Progenitor cell of endocrine pancreas (in vitro differentiated cells): ENCODE measurements at places on chromosomes 1 and 21.

DNA sequence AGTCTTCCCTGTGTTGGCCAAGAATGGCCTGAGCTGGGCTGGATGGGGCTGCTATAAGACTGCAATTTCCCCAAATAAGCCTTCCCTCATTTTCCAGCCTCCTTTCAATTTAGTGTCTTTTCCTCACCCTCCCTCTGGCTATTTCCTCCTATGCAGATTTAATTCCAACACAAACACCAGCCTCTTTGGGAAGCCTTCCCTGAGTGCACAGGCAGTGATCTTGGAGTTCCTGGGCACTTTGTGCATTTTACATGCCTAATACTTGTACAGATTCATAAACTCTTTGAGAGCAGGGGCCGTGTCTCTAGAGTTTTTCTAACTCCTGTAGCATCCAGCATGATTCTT is 91.1 kb upstream of the TLR5 start:
- no peak overlapping the region for H3K27ac ChIP-seq
- DNase-seq: no peak
- peaks cover 2% of the 10 kb centered on the region for H3K4me1 ChIP-seq
- no peak overlapping the region for H3K4me3 ChIP-seq
- peaks cover 21% of the 10 kb centered on the region for H3K27me3 ChIP-seq

GRCh38 chr21:26123012-26123411 is 47.6 kb downstream of the APP start:
- H3K4me3 ChIP-seq: no peak overlapping the region
- H3K36me3 ChIP-seq: peaks cover 2% of the 10 kb centered on the region
- DNase-seq: no peak
- H3K27ac ChIP-seq: no peak overlapping the region

- H3K4me3 ChIP-seq: no peak overlapping the region
- no peak for DNase-seq
- peaks cover 9% of the 10 kb centered on the region for H3K4me1 ChIP-seq
- no peak overlapping the region for H3K27ac ChIP-seq
- peaks cover 3% of the 10 kb centered on the region for H3K27me3 ChIP-seq
Observed at GRCh38 chr1:231206856-231207255, 34.2 kb upstream of the GNPAT start.

DNA sequence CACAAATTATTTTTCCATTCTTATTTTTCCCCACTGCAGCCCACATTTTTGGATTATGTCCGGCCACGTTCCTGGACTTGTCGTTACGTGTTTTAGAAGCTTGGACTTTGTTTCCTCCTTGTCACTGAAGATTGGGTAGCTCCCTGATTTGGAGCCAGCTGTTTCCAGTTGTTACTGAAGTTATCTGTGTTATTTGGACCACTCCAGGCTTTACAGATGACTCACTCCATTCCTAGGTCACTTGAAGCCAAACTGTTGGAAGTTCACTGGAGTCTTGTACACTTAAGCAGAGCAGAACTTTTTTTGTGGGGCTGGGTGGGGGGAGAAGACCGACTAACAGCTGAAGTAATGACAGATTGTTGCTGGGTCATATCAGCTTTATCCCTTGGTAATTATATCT is 12.2 kb upstream of the AXDND1 start:
- peaks cover 23% of the 10 kb centered on the region for H3K36me3 ChIP-seq
- H3K4me3 ChIP-seq: no peak overlapping the region
- H3K27me3 ChIP-seq: no peaks in the 10 kb centered on the region
- peaks cover 1% of the 10 kb centered on the region for H3K4me1 ChIP-seq
- peak overlapping the region; percentile 63 for H3K27ac ChIP-seq

DNA sequence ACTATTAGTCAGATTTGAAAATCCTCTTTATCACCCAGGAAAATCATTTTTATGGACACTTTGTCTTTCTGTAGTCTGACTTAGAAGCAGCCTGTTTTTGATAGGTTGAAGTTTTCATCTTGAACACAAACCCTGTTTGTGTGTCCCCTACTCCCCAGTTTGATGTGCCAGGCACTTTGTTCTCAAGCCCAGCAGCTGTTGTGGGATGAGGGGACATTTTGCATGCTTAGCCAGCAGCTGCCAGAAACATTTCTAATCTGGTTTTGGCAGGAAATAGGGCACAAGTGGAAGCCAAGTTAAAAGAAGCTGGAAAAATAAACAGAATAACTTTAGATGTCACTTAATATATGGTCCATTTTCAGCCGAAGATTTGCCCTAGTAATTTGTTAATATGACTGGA is 29.9 kb downstream of the ACTN2 start:
- H3K36me3 ChIP-seq: no peaks in the 10 kb centered on the region
- H3K27me3 ChIP-seq: peaks cover 40% of the 10 kb centered on the region

- H3K36me3 ChIP-seq: peaks cover 7% of the 10 kb centered on the region
- no peak for DNase-seq
- H3K27ac ChIP-seq: no peak overlapping the region
- no peak overlapping the region for H3K4me3 ChIP-seq
Observed at GRCh38 chr1:183901748-183902330, 96.9 kb downstream of the RGL1 start.

GRCh38 chr21:44494956-44495355 is 39.6 kb downstream of the LRRC3 start:
- DNase-seq: no peak
- no peak overlapping the region for H3K4me3 ChIP-seq
- no peaks in the 10 kb centered on the region for H3K27me3 ChIP-seq

- peaks cover 2% of the 10 kb centered on the region for H3K36me3 ChIP-seq
- DNase-seq: no peak
- no peak overlapping the region for H3K27ac ChIP-seq
- H3K4me3 ChIP-seq: no peak overlapping the region
Observed at GRCh38 chr1:3262681-3263286, 191.7 kb upstream of the ARHGEF16 start.

DNA sequence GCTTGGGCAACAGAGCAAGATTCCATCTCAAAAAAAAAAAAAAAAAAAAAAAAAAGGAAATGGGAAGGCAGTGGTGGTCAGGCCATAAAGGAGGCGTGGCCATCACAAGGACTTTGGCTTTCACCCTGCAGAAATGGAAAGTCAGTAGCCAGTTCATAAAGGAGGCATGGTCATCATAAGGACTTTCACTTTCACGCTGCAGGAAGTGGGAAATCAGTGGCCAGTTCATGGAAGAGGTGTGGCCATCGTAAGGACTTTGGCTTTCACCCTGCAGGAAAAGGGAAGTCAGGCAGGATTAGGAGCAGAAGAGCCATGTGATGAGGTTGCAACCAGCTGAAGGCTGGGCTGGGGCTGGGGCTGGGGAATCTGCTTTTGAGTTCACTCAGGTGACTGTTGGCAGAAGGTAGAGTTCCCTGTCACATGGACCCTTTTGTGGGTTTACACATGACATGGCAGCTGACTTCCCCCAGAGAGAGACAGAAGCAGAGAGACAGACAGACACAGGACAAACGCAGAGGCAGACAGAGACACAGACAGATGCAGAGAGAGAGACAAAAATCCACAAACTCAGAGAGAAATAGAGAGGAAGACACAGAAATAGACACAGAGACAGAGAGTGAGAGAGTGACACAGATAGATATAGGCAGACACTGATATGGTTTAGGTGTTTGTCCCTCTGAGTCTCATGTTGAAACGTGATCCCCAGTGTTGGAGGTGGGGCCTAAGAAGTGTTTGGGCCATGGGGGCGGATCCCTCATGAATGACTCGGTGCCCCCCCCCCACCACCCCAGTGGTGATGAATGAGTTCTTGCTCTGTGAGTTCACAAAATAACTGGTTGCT is 263.9 kb upstream of the KAZN start:
- no peak overlapping the region for H3K4me3 ChIP-seq
- H3K27me3 ChIP-seq: peaks cover 8% of the 10 kb centered on the region
- H3K36me3 ChIP-seq: no peaks in the 10 kb centered on the region
- DNase-seq: no peak

- H3K27ac ChIP-seq: no peak overlapping the region
- H3K4me3 ChIP-seq: no peak overlapping the region
- no peaks in the 10 kb centered on the region for H3K27me3 ChIP-seq
- H3K4me1 ChIP-seq: no peaks in the 10 kb centered on the region
- H3K36me3 ChIP-seq: peaks cover 2% of the 10 kb centered on the region
Observed at GRCh38 chr1:201525193-201525778, 13.6 kb upstream of the NAV1 start.

DNA sequence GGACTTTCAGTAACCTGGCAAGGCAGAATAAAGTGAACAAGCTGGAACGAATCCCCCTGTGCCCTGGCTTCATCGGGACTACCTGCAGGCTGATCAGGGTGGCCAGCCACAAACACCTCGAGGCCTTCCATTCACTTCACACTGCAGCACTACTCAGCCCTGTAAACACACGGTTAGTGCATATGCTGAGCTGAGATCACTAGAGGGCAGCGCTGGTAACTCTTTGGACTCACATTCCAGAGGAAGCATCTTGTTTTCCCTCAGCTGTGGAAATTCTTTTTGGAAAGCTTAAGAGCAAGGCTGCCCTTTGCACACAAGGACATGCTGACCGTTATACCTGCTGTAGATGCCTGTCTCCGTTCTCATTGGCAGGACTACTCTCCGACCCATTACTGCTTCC is 32.1 kb downstream of the PCSK9 start:
- H3K4me1 ChIP-seq: peaks cover 5% of the 10 kb centered on the region
- H3K27me3 ChIP-seq: no peaks in the 10 kb centered on the region
- no peak overlapping the region for H3K4me3 ChIP-seq
- H3K36me3 ChIP-seq: peaks cover 51% of the 10 kb centered on the region
- DNase-seq: no peak

DNA sequence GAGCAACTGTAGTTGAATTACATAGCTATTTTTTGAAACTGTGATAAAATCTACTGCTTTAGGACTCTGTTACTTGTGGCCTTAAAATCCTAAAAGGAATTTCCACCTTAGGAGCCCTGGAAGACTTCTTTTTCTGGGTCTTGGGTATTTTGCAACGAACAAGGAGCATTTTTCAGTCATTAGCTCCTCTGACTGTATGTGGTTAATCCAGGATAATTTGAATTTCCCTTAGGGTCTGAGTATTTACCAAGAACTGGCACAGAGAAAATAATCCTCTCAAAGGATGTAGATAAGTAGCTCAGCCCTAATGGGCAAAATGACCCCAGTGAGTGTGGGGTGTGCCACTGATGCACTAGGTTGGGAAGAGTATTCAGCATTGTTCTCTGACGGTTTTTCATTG is 170.4 kb downstream of the VAV3 start:
- no peaks in the 10 kb centered on the region for H3K4me1 ChIP-seq
- no peak overlapping the region for H3K27ac ChIP-seq
- peaks cover 15% of the 10 kb centered on the region for H3K27me3 ChIP-seq
- H3K4me3 ChIP-seq: no peak overlapping the region
- no peak for DNase-seq
- no peaks in the 10 kb centered on the region for H3K36me3 ChIP-seq

GRCh38 chr1:226690460-226690982 is 48.6 kb downstream of the ITPKB start:
- H3K27me3 ChIP-seq: peaks cover 2% of the 10 kb centered on the region
- H3K4me1 ChIP-seq: no peaks in the 10 kb centered on the region
- H3K4me3 ChIP-seq: no peak overlapping the region

DNA sequence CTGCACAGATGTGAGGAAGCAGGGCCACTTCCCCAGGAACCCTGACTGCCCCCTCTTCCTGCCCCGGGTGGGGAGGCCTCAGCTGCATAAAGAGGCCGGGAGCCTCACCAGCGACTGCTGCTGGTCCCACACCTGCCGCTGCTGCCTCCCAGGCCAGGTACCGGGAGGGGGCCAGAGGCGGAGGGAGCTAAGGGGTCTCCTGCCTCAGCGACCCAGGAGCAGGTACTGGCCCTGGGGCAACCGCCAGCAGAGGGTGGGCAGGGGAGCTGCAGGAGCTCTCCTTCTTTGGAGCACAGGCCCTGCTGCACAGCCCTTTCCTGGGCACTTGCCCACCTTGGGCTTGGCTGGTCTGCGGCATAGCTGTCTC is 6.8 kb downstream of the GJC2 start:
- DNase-seq: no peak
- H3K36me3 ChIP-seq: no peaks in the 10 kb centered on the region
- H3K4me3 ChIP-seq: no peak overlapping the region
- no peaks in the 10 kb centered on the region for H3K27me3 ChIP-seq
- no peak overlapping the region for H3K27ac ChIP-seq
- H3K4me1 ChIP-seq: no peaks in the 10 kb centered on the region

GRCh38 chr1:183195142-183195574 is 9.1 kb downstream of the LAMC2 start:
- DNase-seq: no peak
- H3K36me3 ChIP-seq: no peaks in the 10 kb centered on the region
- H3K27ac ChIP-seq: no peak overlapping the region
- peaks cover 11% of the 10 kb centered on the region for H3K27me3 ChIP-seq
- no peaks in the 10 kb centered on the region for H3K4me1 ChIP-seq

DNA sequence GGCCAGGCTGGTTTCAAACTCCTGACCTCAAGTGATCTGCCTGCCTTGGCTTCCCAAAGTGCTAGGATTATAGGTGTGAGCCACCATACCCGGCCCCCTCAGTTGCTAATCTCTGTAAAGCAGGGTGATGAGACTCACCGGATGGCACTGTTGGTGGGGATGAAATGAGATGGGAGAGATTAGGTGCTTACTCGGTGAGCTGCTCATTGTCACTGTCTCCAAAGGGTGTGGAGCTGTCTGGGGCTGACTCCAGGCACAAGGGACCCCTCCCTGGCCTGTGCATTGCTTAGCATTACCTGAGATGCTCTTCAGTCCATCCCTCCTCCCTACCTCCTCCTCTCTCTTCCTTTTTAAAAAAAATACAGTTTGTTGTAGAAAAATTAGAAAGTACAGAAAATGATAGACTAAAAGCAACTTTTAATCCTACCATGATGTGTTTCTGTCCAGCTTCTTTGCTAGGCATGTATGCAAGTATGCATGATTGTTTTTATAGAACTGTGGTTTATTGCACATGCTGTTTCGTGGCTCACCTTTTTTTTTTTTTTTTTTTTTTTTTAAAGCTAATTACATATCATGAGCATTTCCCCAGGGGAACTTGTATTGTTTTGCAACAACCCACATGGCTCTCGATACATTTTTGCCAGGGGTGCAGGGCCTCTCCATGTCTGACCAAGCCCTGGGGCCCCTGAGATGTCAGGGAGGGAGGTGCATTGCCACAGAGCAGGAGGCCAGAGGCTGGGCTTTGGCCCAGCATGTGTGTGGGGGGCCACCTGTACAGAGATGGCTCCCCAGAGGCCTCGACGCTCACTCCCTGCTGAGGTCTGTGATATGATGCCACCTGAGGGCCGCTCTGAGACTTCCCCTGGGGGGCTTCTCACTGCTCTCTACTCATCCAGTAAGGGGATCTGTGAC is 55.4 kb downstream of the ARHGEF10L start:
- peaks cover 9% of the 10 kb centered on the region for H3K36me3 ChIP-seq
- DNase-seq: no peak
- peaks cover 11% of the 10 kb centered on the region for H3K4me1 ChIP-seq
- no peak overlapping the region for H3K27ac ChIP-seq

DNA sequence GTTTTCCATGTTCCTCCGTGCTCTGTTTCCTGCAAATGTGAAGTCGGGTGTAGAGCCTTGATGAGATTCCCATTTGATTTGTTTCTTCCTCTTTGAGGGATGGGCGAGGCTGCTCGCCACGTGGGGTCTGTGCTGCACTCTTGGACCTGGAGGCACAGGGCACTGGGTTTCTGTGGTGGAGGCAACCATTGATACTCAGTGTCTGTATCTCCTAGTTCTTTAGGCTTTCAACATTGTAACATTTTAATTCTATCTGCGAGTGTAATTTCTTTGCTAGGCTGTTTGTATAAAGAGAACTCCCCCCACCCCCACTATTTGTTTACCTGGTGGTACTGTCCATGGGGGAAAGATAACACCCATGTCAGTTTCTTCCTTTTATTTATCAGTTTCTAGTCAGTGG is 52.3 kb downstream of the GALNT2 start:
- no peak for DNase-seq
- H3K4me1 ChIP-seq: peaks cover 8% of the 10 kb centered on the region
- H3K4me3 ChIP-seq: no peak overlapping the region
- H3K27me3 ChIP-seq: no peaks in the 10 kb centered on the region
- no peak overlapping the region for H3K27ac ChIP-seq

GRCh38 chr21:20424943-20425342 is 573.3 kb upstream of the NCAM2 start:
- DNase-seq: no peak
- no peaks in the 10 kb centered on the region for H3K4me1 ChIP-seq
- H3K27ac ChIP-seq: no peak overlapping the region
- H3K4me3 ChIP-seq: no peak overlapping the region
- H3K27me3 ChIP-seq: no peaks in the 10 kb centered on the region
- H3K36me3 ChIP-seq: no peaks in the 10 kb centered on the region
